ENCODE measurements at places on chromosomes 16 and 17.

- no peak for DNase-seq
Measured at GRCh38 chr17:75064867-75065561, 18.0 kb downstream of the KCTD2 start.

- no peak for DNase-seq
Measured at GRCh38 chr17:44386182-44386525, 3.3 kb downstream of the ITGA2B start.

DNA sequence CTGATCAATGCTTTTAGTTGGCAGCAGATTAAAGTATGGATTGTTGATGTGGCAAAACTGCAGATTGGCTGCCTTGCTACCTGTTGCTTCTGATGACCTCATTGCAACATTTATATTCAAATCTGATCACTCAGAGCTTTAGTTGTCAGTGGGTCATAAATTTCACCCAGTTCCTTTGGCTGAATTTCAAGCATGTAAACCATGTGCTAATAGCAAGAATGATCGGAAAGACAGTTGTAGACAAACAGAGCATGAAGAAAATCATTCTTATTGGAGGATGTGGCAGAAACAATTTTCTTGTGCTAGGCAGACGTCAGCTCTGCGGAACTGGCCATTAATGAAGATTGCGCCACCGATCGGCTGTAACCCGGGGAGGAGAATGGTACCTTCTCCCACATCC lies 346.6 kb upstream of the EEF2KMT start:
- DNase-seq, result no peak

DNA sequence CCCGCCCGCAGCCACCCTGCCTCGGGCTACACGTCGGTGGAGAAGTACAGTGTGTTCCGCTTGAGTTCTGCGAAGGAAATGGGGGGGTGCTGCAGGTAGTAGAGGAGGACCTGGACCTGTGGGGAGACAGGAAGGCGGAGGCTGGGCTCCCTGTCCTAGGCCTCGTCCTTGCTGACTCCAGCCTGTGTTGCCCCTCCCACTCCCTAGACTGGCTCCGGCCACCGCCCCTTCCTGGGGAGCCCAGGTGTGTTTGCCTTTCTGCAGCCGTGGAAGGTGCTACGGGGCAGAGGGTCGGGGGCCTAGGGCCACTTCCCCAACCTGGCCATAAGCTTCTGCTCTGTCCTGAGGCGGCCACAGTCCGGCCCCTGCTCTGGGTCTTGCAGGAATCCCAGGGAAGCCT lies 9.1 kb downstream of the TIMM22 start:
- no peak for DNase-seq

DNA sequence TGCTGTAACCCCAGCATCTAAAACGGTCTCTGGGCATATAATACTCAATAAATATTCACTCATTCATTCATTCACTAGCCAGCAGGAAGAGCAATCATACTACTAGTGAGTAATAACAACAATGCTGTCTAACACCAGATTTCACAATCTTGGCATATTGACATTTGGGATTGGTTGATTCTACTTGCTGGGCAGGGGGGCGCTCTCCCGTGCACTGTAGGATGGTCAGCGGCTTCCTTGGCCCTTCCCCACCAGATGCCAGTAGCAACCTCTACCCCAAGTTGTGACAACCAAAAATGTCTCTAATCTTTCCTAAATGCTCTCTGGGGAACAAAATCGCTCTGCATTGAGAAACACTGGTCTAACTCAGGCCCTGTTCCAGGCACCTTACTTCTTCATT lies 20.7 kb downstream of the WFDC1 start:
- DNase-seq, result no peak

DNA sequence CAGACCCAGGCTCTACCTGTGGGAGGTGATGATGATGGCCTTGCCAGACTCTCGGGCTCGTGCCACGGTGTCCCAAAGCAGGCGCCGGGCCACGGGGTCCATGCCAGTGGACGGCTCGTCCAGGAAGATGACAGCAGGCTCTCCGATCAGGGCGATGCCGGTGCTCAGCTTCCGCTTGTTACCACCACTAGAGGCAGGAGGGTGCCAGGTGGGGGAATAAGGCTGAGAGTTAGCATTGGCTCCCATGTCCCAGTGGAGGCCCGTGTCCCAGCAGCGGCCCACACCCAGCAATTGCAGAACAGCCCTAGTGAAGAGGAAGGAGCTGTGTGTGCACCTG lies 10.3 kb upstream of the RNPS1 start:
- DNase-seq, result no peak

Data from fibroblast of skin of back (primary cell).